ENCODE measurements at places on chromosomes 5 and 9.

GRCh38 chr9:120965344-120966012 is 38.9 kb upstream of the TRAF1 start:
- no peaks in the 10 kb centered on the region for H3K4me1 ChIP-seq
- no peaks in the 10 kb centered on the region for H3K36me3 ChIP-seq
- H3K4me3 ChIP-seq = no peak overlapping the region
- DNase-seq = no peak
- H3K27ac ChIP-seq = no peak overlapping the region

DNA sequence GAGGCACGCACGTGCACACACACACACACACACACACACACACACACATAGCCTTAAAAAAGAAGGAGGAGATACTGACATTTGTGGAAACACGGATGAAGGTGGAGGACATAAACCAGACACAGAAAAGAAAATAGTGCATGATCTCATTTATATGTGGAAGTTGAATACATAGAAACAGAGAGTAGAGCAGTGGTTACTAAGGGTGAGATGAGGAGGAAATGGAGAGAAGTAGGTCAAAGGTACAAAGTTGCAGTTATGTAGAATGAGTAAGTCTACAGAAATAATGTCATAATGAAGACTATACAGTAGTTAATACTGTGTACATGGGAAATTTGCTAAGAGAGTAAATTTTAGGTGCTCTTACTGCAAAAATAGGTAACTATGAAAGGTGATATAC is 412.2 kb upstream of the CDH9 start:
- no peak overlapping the region for H3K27ac ChIP-seq
- H3K36me3 ChIP-seq = no peaks in the 10 kb centered on the region
- no peaks in the 10 kb centered on the region for H3K4me1 ChIP-seq
- H3K27me3 ChIP-seq = no peaks in the 10 kb centered on the region
- DNase-seq = no peak

DNA sequence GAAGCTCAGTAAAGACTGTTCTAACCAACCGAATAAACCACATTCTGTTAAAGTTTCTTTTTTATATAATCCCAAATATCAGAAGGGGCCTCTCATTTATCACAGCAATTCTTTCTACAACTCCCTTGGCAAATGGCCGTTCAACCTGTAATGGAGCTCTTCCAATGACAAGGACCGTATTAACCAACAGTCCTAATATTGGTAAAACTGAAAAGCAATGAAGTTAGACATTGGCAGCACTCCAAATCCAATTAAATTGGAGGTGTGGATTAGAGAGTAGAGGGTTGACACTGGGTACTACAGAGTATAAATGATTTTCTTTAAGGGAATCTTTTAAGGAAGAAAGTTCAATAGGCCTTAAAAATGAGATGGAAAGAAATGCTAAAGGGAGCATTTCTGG is 842 bp downstream of the TMED7 start:
- no peak for DNase-seq
- H3K27me3 ChIP-seq = no peaks in the 10 kb centered on the region
- H3K36me3 ChIP-seq = peaks cover 11% of the 10 kb centered on the region
- H3K4me3 ChIP-seq = no peak overlapping the region

DNA sequence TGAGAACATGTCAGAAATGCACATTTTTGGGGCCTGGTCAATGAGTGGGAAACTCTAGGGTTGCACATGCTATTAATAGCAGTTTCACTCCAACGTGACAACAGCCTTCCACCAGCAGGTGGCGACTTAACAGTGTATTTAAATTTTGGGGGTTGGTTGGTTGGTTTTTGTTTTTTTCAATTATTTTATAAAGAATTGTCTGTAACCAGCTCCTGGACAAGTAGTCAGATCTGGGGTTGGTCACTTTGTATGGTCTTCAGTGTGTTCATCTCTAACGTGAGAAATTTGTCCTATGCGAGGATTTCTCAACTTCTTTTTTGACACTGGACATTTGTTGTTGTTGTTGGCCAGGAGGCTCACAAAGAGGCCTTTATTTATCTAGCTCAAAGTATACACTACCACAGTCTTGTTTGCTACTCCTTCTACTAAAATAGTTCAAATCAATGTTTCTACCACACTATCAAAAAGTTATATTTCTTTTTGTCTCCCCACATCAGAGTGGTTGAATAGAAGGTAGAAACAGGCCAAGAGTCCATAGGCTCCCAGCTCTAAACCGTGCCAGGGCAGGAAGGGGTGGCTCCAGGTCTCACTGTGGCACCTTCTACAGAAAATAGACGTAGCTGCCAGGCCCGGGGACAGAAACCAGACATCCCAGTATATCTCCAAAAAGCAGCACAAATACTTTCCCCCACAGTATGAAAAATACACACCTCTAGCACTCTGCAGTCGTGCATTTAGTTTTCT is 110.4 kb downstream of the TRPM6 start:
- peak; percentile 83 for DNase-seq
- no peak overlapping the region for H3K27ac ChIP-seq
- peaks cover 11% of the 10 kb centered on the region for H3K27me3 ChIP-seq
- H3K36me3 ChIP-seq = no peaks in the 10 kb centered on the region
- H3K4me1 ChIP-seq = peaks cover 2% of the 10 kb centered on the region

DNA sequence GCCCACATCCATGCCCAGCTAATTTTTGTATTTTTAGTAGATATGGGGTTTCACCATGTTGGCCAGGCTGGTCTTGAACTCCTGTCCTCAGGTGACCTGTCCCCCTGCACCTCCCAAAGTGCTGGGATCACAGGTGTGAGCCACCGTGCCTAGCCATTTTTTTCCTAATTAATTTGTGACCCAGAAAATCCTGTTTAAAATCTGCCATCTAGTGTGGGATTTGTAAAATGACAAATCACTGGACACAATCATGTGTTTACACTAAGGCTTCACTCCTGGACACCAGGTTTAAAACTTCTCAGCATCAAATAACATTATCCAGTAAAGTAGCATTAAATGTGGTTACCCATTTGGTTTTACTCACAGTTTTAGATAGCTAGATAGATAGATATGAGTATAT is 18.6 kb upstream of the KDM4C start:
- no peak overlapping the region for H3K27ac ChIP-seq
- H3K4me3 ChIP-seq = no peak overlapping the region
- no peaks in the 10 kb centered on the region for H3K36me3 ChIP-seq
- no peaks in the 10 kb centered on the region for H3K27me3 ChIP-seq

DNA sequence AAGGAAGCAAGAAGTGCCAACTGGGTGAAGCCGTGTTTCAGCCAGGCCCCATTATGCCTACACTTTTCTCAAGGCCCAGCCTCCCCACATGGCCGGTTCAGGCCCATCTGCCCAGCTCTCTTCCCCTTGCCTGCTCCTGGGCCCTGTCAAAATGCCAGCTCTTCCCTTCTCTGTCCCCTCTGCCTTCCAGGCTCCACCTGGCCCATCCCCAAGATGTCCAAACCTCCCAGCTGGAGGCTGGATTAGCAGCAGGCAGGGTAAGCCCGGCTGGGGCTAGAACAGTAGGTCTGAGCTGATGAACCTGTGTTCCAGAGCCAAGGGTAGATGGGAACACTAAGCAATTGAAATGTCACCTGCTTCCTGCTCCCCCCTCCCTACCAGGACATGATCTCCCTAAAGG is 64.1 kb upstream of the HSPA9 start:
- no peak overlapping the region for H3K4me3 ChIP-seq
- H3K27me3 ChIP-seq = peaks cover 47% of the 10 kb centered on the region
- no peak overlapping the region for H3K27ac ChIP-seq
- DNase-seq = no peak

DNA sequence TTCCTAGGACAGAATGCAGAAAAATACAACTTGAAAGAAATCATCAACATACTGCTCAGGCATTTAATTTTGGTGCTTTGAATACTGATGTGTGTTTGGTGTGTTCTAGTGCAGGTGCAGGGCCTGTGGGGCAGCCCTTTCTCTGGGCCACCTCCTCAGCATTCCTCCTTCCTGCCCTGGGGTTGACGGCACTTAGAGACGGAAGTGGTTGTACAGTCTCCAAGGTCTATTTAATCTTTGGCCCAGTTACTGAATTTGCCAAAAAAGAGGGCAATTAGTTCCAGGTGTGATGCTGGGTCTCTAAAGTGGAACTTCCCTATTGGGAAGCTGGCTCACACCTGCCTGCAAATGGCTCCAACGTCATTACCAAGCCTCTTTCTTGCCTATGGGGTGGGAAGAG is 269.0 kb downstream of the SH3GL2 start:
- no peaks in the 10 kb centered on the region for H3K36me3 ChIP-seq
- no peak for DNase-seq
- no peak overlapping the region for H3K4me3 ChIP-seq
- no peak overlapping the region for H3K27ac ChIP-seq
- no peaks in the 10 kb centered on the region for H3K27me3 ChIP-seq
- H3K4me1 ChIP-seq = no peaks in the 10 kb centered on the region
